ENCODE measurements at places on chromosomes 1 and 21.
A peak's percentile ranks its signal among the peaks of the same experiment; 100 is the strongest.

GRCh38 chr1:205002705-205003104, 40.3 kb upstream of the CNTN2 start:
- DNase-seq, result no peak

DNA sequence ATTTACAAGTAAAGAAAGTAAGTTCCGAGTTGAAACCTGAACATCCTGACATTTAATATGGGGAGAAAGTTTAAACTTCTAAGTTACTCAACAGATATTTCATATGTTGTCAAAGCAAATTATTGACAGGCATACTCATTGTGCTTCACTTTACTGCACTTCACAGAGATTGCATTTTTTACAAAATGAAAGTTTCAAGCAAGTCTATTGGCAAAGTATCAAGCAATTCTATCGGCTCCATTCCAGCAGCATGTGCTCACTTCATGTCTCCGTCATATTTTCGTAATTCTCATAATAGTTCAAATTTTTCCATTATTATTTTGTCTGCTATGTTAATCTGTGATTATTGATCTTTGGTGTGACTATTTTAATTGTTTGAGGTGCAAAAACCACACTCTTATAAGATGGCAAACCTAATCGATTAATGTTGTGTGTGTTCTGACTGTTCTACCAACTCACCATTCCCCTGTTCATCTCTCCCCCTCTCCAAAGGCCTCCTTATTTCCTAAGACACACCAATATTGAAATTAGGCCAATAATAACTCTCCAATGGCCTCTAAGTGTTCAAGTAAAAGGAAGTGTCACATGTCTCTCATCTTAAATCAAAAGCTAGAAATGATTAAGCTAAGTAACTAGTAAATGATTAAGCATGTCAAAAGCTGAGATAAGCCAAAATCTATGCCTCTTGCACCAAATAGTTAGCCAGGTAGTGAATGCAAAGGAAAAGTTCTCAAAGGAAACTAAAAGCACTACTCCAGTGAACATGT, 68.2 kb upstream of the BCL9 start:
- no peak for DNase-seq

GRCh38 chr1:26138974-26139558, 19.8 kb upstream of the FAM110D start:
- no peak for DNase-seq

- no peak for DNase-seq
Measured at GRCh38 chr1:6519491-6519934, 28.0 kb upstream of the PLEKHG5 start.

DNA sequence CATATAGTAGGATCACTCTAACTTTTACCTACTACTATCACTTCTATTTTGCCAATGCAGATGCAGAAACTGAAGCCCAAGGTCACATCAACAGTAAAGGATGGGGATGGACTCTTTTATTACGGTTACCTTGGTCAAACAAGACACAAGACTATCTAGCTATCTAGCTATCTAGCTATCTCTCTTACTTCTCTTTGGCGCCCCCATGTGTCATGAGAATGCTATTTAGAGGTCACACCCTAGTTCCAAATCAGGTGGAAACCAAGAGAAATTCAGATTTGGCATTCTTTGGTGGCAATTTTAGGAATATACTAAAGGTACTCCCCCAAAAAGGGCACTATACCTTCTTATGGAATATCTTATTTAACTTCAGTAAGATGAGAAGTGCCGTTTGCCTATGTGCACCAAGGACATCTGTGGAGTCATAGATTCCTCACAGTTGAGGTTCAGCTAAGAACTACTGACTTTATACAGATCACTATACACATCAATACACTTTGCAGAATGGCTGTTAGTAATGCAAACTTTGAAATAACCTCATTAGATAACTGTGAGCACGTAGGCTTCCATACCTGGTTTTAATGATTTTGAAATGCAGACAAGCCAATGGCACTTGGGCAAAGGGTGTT, 6.7 kb downstream of the ZNF648 start:
- DNase-seq, result no peak

GRCh38 chr1:186828611-186829454, at the start of gene PLA2G4A:
TSS of gene PLA2G4A (plus strand) at chr1:186828949. CDS start at chr1:186854355, 25,406 bp downstream.
- peak; percentile 51 for DNase-seq

GRCh38 chr1:176159993-176160392, 47.1 kb downstream of the COP1 start:
- DNase-seq, result no peak

GRCh38 chr21:43669828-43670605, 10.7 kb downstream of the RRP1B start:
- DNase-seq, result no peak

- no peak for DNase-seq
Measured at GRCh38 chr1:67674260-67675011, 10.6 kb upstream of the GADD45A start.

- peak; percentile 44 for DNase-seq
Measured at GRCh38 chr1:146032631-146033219, 11.2 kb upstream of the HJV start.

- DNase-seq, result no peak
Measured at GRCh38 chr1:187894349-187894748, 1065.6 kb downstream of the PLA2G4A start.

DNA sequence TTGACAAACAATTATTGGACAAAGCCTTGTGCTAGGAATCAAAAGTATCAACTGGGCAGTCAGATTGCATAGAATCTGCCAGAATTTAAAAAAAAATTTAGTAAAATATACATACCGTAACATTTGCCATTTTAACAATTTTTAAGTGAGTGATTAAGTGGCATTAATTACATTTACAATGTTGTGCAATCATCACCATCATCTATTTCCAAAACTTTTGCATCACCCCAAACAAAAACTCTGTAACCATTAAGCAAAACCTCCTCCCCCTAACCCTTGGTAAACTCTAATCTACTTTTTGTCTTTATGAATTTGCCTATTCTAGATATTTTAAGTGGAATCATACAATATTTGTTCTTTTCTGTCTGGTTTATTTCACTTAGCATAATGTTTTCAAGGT, 182.8 kb downstream of the LMO4 start:
- DNase-seq, result no peak

- no peak for DNase-seq
Measured at GRCh38 chr1:39882152-39882551, 1.2 kb downstream of the TRIT1 start.

GRCh38 chr21:33760641-33761440, 118.5 kb downstream of the ITSN1 start:
- peak; percentile 27 for DNase-seq

DNA sequence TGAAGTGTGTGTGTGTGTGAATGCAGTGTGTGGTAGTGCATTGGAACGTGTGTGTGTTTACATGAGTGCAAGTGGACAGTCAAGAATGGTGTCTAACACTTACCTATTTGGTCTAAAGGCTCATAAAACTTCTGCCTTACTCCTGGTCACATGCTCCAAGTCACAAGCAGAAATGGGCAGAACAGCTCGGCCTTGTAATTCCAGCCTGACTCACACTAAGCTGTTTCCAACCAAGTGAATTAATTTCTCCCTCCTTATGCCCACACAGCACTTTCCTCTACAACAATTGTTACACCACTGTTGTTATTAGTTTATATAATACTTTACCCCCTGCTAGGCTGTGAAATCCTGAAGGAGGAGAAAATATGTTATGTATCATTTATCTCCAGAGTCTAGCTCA, 43.8 kb downstream of the DDR2 start:
- no peak for DNase-seq

Measured in hepatic stellate cell (primary cell).